ENCODE measurements at places on chromosomes 12 and 14.

GRCh38 chr14:94368243-94368590 lies 20.2 kb downstream of the SERPINA1 start:
- no peak for DNase-seq

DNA sequence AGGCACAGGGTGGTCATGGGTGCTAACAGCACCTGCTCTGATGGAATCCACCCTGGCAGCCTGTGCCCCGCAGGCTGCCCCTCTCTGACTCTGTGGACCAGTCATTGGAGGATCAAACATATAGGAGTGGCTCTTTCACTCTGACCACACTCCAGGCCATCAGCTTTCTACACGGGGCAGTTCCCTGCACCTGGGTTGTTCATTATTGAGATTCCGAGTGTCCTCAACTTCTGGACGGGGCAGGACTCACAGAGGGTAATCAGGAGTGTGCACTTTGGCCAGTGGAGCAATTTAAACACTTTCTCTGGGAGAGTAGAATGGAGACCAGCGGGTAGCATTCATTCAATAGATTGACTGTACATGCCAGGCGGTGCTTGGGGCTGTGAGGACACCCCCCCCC lies 94.8 kb downstream of the NINJ2 start:
- no peak for DNase-seq

GRCh38 chr12:53505555-53506449 lies 1.5 kb downstream of the NPFF start:
- no peak for DNase-seq

GRCh38 chr12:25868193-25868592 lies 90.3 kb upstream of the RASSF8 start:
- DNase-seq = no peak

DNA sequence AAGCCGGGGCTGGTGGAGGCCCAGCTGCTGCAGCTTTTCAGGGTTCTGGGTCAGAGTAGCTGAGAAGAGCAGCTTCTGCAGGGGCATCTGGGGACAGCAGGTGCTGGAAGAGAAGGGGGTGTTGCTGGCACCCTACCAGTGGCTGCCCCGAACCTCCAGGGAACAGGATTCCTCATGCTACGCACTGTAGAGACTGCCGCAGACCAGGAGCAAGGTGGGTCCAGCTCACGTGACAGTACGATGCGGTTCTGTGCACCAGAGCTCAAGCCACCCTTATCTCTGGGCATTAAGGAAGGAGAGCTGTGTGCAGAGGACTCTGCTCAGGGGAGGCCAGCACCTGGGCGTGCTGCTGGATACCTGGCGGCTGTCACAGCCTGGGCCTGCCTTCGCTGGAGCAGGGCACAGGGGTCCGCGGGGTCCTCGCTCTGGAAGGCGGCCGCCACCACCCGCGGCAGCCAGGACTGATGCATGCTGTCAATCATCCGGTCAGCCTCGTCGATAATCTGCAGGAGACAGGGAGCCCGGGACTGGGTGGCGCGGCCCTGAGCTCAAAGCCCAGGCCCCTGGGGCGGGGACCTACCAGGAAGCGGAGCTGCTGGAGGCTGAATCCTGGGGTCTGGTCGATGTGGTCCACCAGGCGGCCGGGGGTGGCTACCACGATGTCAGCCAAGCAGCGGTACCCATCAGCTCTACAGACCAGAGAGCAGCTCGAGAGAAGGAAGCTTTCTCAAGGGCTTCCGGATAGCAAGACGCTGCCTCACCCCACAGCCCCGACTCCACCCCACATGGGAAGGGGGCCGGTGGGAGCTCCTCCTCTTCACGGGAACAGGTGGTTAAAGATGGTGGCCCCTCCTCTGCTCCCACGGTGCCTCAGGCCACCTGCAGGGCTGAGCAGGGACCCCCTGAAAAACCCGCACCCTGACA lies 2.9 kb downstream of the DDX51 start:
- DNase-seq = no peak

DNA sequence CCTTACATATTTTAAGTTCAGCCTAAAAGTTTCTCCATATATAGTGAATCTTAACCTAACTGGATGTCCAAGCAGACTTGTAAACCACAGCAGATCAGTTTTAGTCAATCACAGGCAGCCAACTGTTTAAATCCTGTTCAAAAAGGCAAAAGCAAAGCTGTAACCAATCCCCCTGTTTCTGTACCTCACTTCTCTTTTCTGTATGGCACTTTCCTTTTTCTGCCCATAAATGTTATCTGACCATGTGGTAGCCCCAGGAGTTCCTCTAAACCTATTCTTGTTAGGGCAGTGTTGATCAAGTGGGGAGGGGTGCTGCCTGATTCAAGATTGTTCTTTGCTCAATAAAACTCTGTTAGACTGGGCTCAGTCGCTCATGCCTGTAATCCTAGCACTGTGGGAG lies 8.5 kb upstream of the DACT1 start:
- no peak for DNase-seq
